ENCODE measurements at places on chromosomes 4 and X.
A peak's percentile ranks its signal among the peaks of the same experiment; 100 is the strongest.

DNA sequence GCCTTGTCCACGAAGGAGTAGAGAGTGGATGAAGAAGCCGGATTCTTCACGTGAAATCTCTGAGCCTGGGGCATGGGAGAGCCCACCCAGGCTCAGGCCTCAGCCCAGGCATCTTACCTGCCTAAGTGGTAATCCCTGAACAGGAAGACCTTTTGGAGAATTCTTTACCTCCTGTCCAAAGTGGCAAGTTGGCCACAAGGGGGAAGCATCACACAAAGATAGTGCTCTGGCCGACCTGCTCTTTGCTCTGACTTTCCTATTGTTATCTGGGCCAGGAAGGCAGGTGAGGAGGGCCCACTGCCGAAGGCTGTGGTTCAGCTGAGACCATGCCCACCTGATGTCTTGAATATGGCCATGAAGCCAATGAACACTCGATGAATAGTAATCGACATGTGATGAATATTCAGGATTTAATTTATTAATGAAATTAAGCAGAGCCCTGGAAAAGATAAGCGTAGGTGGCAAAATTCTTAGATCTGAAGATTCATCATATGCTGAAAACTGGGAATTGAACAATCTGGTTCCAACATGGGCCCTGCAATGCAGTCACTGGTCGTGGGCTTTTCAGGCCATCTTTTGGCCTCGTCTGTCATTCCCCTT lies 93.8 kb downstream of the PDGFRA start:
- peak; percentile 17 for DNase-seq

GRCh38 chrX:15336023-15336413 lies 695 bp upstream of the PIGA start:
- DNase-seq: no peak

DNA sequence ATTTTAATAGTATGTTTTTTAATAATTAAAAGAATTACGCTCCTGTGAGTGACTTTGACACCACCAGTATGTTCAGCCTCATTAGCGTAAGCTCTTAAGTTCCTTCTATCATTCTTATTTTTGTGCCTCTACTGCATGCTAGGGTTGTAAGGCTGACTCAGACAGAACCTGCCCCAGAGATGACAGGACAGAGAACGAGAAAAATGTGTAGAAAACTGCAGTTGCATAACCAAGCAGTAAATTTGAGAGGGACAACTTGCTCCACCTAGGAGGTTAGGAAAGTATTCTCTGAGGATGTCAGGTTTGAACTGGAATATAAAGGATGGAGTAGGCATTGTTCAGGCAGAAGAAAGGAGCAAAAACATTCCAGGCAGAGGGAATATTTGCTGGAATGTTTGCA lies 98.7 kb downstream of the NFKB1 start:
- no peak for DNase-seq

- DNase-seq: no peak
Measured at GRCh38 chr4:145679520-145679919, 426 bp upstream of the C4orf51 start.

- DNase-seq: no peak
Measured at GRCh38 chr4:25882226-25882625, 19.4 kb upstream of the SEL1L3 start.

- DNase-seq: no peak
Measured at GRCh38 chrX:78506248-78506647, 152.9 kb downstream of the RTL3 start.

- DNase-seq: no peak
Measured at GRCh38 chrX:15939737-15940136, 85.1 kb upstream of the AP1S2 start.

GRCh38 chrX:16445166-16445752 lies 204.7 kb upstream of the S100G start:
- DNase-seq: no peak

DNA sequence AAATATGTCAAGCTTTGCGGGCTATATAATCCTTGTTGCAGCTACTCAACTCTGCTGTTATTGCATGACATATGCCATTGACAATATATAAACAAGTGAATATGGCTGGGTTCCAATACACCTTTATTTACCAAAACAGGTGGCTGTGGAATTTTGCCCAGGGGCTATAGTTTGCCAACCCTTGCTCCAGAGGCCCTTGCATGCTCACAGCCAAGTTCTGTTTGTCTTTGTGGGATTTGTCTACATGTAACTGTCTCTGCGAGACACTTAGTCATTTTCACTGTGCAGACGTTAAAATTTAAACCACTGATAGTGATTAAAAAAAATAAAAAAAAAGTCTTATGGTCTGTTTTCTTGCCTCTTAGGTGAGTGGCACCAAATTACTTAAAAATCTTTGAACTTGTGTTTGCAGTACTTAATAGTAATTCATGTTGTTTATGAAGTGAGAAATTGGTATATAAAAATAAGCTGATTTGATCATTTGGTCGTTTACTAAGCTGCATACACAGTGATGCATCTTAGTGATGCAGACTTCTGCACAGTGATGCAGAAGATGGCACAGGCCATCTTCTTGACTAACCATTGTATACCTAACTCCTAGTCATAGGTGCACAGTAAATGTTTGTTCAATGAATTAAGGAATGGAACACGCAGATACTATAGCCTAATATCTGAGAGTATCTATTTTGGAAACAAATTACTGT lies 170.9 kb downstream of the FRMPD4 start:
- no peak for DNase-seq

DNA sequence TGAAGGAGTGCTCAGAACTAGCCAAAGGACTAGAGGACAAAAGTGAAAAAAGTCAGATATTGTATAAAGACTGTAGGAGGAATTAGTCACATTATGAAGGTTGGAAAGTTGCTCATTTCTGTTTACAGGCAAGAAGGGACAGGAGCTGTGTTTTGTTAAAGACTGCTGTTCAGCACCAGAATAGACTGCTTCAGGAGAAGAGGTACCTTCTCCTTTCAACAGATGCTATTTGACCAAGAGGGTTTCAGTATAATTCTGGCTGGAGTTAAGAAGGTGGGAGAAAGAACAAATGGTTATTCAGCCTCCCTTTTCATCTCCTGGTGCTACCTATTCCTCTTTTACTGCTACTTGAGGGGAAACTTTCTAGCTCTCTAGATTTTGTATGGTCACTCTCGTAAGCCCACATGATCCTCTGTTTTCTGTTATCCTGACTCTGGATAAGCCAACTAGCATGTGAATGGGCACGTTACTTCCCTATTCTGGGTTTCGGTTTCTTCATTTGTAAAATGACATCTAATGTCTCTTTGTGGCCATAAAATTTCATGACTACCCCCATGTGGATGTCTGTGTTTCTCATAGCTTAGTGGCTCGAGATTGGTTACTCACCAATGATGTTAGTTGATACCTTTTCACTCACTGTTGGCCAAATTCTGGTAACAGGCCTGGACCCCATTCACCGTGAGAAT lies 68.9 kb downstream of the SH2D1A start:
- DNase-seq: no peak

GRCh38 chrX:103431316-103431715 lies 55.0 kb downstream of the BEX3 start:
- DNase-seq: no peak

GRCh38 chr4:98540803-98541202 lies 117.6 kb downstream of the TSPAN5 start:
- no peak for DNase-seq

GRCh38 chr4:146072376-146072775 lies 103.1 kb upstream of the LSM6 start:
- no peak for DNase-seq

DNA sequence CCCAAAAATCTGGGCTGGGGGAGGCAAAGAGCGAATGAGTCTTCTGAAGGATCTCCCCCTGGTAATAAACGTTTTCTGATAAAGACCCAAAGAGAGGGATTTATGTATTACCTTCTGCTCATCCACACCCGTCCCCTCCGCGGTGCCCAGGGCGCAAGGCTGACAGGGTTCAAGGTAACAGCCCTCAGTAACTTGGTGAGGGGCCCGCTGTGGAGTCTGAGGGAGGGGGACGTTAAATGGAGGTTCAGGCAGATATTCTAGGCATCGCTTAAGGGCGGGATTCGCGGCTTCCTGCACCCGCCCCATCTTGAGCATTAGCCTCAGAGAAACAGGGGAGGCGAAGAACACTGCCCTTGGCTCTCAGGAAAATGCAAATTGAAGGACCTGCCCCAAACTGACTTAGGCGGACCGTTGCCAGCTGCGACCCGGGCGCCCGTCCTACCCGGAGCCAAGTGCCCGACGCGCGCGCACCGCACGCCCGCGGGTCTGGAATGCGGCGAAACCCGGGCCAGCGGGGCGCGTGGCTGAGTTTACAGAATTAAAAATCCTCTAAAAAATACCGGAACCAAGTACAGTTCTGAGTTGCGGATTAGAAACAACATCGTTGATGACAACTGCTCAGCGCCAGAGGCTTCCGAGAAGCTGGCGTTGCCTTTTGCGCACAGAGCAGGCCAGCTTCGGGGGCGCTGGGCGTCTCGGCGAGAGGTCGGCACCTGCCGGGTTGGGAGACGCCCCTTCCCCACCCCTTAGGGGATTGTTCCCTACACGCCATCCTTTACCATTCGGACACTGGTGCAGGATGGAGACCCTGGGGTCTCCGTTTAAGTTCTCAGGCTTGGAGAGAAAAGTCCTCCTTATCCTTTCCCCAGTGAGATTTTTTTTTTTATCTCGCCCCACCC lies 2.8 kb downstream of the HELT start:
- DNase-seq: no peak

GRCh38 chr4:11366859-11367258 lies 61.8 kb downstream of the HS3ST1 start:
- DNase-seq: no peak

Measured in fibroblast of skin of left biceps (primary cell).